ENCODE measurements at places on chromosomes 11 and 22. TPM values are rescaled to one million over a fixed set of nuclear protein-coding genes. Genes with fewer than 3 reads are reported as not detected.

PTPRCAP gene
- total RNA-seq = 0.60 TPM

DRICH1 gene
- not detected for total RNA-seq

OPCML gene
- total RNA-seq = 0.63 TPM

PATE2 gene
- not detected for total RNA-seq

MRGPRX4 gene
- total RNA-seq = not detected

PATE4 gene
- not detected for total RNA-seq

AASDHPPT gene
- 31.1 TPM for total RNA-seq

C22orf42 gene
- total RNA-seq = not detected

MMP27 gene
- total RNA-seq = not detected

DNA sequence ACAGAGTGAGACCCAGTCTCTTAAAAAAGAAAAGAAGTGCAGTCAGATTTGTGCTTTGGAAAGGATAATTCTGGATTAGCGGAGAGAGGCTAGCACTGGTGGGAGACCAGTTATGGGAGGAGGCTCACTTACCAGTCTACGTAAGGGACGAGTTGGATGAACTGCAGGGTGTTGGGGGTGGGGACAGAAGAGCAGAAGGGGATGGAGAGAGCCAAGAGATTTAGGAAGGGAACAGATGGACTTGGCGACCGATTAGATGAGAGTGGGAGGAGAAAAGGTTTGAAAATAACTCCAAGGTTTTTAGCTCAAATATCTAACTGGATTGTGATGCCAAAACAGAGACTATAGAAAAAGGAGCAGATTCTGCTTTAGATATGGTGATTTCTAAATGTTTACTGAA, 81.4 kb downstream of the SFI1 start:
- DNase-seq = no peak

- DNase-seq = no peak
Measured at GRCh38 chr22:27242917-27243589, 558.5 kb downstream of the MN1 start.

- DNase-seq = no peak
Measured at GRCh38 chr11:12410006-12410728, 32.8 kb downstream of the PARVA start.

DNA sequence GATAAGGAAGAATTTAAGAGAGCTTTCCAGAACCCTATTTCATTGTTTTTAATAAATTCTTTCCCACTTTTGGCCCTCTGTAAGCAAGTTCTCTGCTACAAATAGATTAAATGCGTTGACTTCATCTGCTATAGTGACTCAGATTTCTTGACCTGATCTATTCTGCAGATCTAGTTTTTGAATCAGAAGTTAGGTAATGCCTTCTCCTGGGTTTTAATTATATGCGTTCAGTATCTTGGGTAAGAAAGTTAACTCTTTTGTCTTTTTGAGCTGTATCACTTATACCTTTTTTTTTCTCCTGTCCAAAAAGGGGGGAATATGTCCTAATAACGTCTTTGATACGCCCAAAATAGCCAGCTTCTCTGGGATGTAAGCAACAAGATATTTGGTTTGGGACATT, 2.4 kb upstream of the HEPHL1 start:
- no peak for DNase-seq

DNA sequence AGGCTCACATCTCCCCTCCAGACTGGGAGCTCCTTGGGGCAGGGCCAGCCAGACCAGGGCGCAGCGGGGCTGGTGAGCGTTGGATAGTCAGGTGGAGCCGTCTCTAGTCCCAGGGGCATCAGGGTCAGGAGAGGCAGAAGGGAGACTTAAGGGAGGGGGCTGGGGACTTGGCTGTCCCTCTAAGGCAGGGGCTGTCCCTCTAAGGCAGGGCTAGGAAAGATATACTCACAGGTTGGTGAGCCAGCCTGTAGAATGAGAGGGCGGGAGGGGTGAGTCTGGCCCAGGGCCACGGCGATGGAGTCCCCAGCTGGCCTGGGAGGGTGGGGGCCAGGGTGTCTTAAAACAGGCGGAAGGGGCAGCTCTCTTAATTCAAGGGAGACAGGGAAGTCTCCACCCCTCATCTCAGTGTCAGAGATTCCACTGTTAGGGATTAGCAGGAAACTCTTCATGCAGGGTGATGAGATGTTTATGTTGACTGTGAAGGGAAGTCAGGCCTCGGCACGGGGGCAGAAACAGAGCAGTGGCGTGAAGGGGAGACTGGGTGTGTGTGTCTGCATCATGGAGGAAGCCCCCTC, 11.3 kb downstream of the P2RY2 start:
- peak; percentile 52 for DNase-seq

GRCh38 chr11:117973503-117973860, 12.7 kb upstream of the IL10RA start:
- no peak for DNase-seq

GRCh38 chr22:22386602-22387385, 121.7 kb downstream of the ZNF280B start:
- no peak for DNase-seq

GRCh38 chr22:26251869-26252268, 82.6 kb downstream of the SEZ6L start:
- DNase-seq = no peak

- peak; percentile 66 for DNase-seq
Measured at GRCh38 chr22:42769574-42770447, 49.1 kb upstream of the A4GALT start.

- DNase-seq = no peak
Measured at GRCh38 chr11:77020734-77021133, 13.5 kb upstream of the B3GNT6 start.

DNA sequence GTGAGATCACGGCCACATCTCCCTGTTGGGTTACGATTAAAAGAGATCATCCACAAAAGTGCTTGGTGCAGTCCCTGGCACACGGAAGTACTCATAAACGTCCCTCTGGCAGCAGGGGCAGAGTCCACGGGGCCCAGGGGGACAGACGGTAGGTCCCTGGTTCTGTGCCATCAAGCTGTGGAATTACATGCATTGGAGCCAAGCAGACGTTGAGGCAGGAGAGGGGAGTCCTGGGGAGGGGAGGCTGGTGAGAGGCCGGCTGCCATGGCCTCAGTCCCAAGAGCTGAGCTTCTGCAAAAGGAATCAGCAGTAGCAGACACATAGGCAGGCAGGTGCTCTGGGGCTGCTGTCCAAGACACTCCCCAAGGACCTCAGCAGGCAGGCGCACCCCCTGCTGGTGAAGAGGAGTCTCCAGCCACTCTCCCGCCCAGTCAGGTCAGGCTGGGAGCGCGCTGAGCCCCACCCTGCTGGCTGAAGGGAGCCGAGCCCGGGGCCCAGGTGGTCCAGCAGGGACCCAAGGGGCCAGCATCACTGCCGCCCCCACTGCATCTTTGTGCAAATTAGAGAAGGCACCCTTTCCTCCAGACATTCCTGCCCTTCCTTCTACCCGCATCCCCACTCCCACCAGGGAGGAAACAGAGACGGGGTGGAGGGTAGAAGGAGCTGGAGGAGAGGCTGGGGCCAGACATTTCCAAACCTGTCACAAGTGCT, 7.6 kb upstream of the KCTD17 start:
- DNase-seq = peak; percentile 58

DNA sequence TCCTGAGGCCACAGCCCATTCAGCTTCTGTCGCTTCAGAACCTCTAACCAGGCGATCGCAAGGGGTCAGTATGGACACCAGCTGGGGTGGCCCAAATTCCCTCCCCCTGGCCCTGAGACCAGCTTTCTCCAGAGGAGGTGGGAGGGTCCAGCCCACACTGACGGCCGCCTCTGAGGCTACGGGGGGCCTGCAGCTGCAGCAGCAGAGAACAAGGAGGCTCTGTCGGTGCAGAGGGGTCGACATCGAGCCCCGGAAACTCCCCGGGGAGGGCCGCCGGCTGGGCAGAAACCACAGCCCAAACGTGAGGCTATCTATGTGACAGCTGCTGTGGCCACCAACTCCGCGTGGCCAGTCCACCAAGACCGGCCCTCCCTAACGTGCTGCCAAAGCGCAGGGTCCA, 40.8 kb downstream of the ELFN2 start:
- no peak for DNase-seq

DNA sequence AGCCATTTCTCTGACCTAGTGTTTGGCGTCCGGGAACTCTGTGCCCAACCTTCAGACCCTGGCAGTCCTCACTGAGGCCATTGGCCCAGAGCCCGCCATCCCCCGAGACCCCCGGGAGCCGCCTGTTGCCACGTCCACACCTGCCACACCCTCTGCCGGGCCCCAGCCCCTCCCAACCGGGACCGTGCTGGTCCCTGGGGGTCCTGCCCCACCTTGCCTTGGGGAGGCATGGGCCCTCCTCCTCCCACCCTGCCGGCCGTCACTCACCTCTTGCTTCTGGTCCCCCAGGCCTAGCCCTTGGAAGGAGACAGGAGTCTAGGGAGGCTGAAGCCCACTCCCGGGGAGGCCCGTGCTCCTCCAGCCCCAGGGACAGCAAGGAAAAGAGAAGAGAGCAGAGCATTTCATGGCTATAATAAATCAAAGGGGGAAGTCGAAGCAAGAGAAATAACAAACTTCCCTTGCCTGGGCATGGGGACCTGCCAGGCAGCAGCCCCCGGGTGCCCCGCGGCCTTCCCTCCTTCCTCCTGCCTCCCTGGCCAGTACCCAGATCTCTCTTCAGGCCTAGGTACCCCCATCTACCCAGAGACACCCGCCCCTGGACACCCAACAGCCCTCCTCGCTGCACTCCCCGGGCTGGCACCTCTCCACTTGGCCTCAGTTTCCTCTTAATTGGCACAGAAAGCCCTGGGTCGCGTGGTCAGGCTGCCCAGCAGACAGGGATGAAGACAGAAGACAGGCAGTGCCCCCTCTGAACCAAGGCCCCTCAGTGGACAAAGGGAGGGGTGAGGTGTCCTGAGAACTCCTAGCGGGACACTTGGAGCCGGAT, 13.0 kb upstream of the SLC39A13 start:
- DNase-seq = no peak

- DNase-seq = no peak
Measured at GRCh38 chr11:114358716-114359115, 41.6 kb downstream of the C11orf71 start.

DNA sequence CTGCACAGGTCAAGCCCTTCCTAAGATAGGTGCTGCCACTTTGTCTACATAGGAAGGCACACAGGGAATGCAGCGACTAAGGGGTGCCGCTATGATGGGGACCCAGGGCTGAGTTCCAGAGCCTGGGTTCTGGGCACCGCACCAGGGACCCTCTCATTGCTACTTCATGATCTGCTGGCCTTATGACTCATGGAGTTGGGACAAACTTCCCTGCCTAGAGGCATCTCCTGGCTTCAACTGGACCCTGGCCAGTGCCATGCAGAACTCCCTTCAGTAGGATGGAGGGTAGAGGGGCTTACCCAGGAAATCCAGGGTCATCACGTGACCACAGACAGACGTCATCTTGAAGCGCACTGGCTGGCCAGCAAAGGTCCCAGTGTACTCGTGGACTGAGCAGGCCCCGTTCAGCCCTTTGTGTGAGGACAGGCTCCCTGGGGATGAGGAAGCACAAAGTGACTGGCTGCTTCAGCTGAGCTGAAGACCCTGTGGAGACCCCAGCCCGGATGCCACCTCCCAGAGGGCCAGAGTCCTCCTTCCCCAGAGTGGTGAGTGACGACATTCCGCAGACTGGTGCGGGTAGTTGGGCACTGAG, 8.4 kb downstream of the TOP3B start:
- no peak for DNase-seq

DNA sequence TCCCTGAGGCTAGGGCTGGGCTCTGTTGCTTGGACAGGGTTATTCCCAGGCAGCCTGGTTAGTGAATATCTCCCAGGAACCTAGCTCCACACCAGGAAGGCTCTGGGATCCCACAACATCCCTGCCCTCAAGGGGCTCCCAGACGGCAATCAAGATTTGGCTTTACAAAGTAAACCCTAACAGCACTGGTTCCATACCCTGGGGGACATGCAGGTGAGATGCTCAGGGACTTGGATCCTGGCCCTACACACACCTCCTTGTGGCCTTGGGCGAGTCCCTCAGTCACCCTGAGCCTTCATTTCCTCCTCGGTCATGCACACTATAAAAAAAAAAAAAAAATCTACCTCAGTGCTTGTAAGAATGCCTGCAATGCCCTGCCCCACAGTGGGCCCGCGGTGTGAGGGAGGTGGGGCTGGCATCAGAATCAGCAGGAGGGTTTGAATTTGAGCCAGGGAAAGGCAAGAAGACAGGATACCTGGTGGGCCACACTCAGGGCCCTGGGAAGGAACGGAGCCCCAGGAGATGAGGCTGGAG, 86.3 kb downstream of the MORC2 start:
- no peak for DNase-seq

- no peak for DNase-seq
Measured at GRCh38 chr11:6594142-6594768, 9.2 kb downstream of the RRP8 start.

DNA sequence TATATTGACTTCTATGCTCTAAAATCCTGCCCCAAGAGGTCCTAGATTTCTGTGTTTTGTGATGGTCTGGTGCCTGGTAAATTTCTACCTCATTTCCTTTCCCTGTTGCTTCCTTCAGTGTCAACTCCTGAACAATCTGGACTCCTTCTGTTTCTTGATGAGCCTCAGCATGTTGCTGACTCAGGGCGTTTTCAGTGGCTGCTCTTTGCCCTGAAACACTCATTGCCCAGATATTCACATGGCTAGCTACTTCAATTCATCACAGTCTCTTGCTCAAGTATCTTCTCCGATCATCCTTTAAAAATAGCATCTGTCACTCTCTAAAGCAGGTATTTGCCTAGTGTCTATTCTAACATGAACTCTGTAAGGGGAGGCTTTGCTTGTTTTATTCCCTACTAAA, 526.3 kb upstream of the RAG2 start:
- no peak for DNase-seq

- no peak for DNase-seq
Measured at GRCh38 chr11:58980159-58980843, 41.0 kb downstream of the GLYATL1 start.

GRCh38 chr11:103043826-103044678, 47.9 kb downstream of the DCUN1D5 start:
- DNase-seq = no peak

- no peak for DNase-seq
Measured at GRCh38 chr11:132578580-132578979, 953.7 kb downstream of the OPCML start.

GRCh38 chr11:86099874-86100273, 31.0 kb upstream of the PICALM start:
- DNase-seq = no peak

- peak; percentile 48 for DNase-seq
Measured at GRCh38 chr11:32172848-32173834, 82.3 kb downstream of the RCN1 start.

DNA sequence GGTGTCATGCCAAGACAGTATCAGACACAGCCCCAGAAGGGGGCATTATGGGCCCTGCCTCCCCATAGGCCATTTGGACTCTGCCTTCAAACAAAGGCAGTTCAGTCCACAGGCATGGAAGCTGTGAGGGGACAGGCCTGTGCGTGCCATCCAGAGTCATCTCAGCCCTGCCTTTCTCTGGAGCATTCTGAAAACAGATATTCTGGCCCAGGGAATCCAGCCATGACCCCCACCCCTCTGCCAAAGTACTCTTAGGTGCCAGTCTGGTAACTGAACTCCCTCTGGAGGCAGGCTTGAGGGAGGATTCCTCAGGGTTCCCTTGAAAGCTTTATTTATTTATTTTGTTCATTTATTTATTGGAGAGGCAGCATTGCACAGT, 14.6 kb downstream of the IL10RA start:
- no peak for DNase-seq

GRCh38 chr22:21778705-21779363, 43.2 kb upstream of the YPEL1 start:
- no peak for DNase-seq

All from left ventricle myocardium inferior (tissue), 1 donor.